K562 (cell line): ENCODE measurements at places on chromosomes 11 and 22. TPM values are rescaled to one million over a fixed set of nuclear protein-coding genes. Genes with fewer than 3 reads are reported as not detected.

Gene CYTH4
- total RNA-seq: 0.58 and 0.75 TPM in 2 replicates

Gene SYCE3
- not detected in 2 replicates for total RNA-seq

Gene OR52J3
- total RNA-seq: not detected in 2 replicates

Gene GGT5
- total RNA-seq: 0.18 and 0.81 TPM in 2 replicates

Gene KRTAP5-2
- total RNA-seq: not detected in 2 replicates

Gene ARHGAP32
- total RNA-seq: 0.18 TPM in 2 replicates

Gene ANGPTL5
- not detected in 2 replicates for total RNA-seq

Gene FBLN1
- total RNA-seq: 0.56 and 0.66 TPM in 2 replicates

DNA sequence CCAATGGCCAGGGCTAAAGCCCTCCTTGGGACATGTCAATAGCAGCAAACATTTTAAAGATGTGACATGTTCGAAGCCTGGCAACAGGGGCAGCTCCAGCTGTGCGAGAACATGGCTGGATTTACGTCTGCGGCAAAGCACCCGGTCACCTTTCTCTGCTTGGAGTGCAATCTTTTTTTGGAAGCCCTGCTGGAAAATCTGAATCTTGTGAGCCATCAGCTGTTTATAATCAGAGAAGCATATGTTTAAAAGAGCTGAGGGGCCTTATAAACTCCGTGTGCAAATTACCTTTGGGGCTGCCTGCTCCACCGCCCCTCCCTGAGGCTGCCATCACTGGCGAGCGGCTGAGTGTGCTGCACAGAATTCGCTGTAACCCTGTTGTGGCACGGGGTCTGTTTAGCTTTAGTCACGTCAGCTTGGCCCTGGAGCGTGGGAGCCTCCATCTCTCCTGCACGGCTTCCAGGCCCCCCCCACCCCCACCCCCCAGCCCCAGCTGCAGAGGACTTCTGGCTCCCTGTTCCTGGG is 9.0 kb upstream of the KCNQ1OT1 start:
- no peak overlapping the region for H3K27ac ChIP-seq
- H3K4me1 ChIP-seq: no peaks in the 10 kb centered on the region; the same call in 1 of the 3 replicates
- peaks cover 15% of the 10 kb centered on the region; the same call in 1 of the 2 replicates for H3K27me3 ChIP-seq

- H3K27me3 ChIP-seq: no peaks in the 10 kb centered on the region
- H3K36me3 ChIP-seq: peaks cover 96% of the 10 kb centered on the region
- peaks cover 7% of the 10 kb centered on the region; the same call in 1 of the 2 replicates for H3K4me1 ChIP-seq
Measured at GRCh38 chr11:72012897-72013721, 14.4 kb downstream of the IL18BP start.

- H3K36me3 ChIP-seq: peaks cover 49% of the 10 kb centered on the region; the same call in 2 of the 3 replicates
- H3K27me3 ChIP-seq: peaks cover 17% of the 10 kb centered on the region
- DNase-seq: no peak
- no peaks in the 10 kb centered on the region; the same call in 2 of the 3 replicates for H3K4me1 ChIP-seq
- no peak overlapping the region for H3K27ac ChIP-seq
- no peak overlapping the region for H3K4me3 ChIP-seq
Measured at GRCh38 chr22:19522881-19523239, 1.4 kb downstream of the CLDN5 start.

DNA sequence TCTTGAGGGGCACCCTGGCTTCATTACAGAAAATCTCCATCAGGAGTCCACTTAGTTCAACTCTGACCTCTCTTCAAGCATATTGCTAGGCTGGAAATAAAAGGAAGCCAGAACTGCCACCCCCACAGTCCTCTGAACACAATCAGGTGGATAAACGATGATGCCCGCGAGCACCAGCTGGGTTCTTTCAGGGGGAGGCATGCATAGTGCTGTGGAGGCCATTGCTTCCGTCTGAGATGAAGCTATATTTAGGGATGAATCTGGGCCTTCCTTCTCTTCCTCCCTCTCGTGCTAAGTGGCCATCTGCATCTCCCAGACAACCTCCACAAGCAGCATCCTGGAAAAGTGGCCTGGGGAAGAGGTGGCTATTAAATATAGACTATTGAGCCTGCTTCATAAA is 3.9 kb upstream of the MICAL2 start:
- H3K4me3 ChIP-seq: no peak overlapping the region
- no peak for DNase-seq
- peaks cover 21% of the 10 kb centered on the region for H3K4me1 ChIP-seq
- no peaks in the 10 kb centered on the region for H3K27me3 ChIP-seq
- H3K27ac ChIP-seq: no peak overlapping the region

DNA sequence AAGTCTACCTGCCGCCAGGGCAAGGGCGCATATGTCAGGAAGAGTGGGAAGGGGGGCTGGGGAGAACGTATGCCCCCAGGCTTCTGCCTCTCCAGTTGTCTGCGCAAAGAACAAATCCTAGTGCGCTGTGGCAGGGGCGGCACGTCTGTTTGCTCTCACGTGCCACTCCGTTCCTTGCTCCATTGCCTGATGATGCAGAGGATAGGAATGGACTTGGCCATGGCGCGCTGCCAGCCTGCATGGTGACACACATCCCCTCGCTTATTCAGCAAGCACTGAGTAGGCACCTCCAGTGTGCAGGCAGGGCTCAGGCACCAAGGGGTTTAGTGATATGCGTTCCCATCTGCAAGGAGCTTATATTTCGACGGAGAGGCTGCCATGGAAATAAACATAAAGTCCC is 45.4 kb upstream of the SLC22A12 start:
- DNase-seq: no peak
- H3K27ac ChIP-seq: no peak overlapping the region
- H3K36me3 ChIP-seq: no peaks in the 10 kb centered on the region
- H3K4me1 ChIP-seq: no peaks in the 10 kb centered on the region
- H3K27me3 ChIP-seq: peaks cover 28% of the 10 kb centered on the region

DNA sequence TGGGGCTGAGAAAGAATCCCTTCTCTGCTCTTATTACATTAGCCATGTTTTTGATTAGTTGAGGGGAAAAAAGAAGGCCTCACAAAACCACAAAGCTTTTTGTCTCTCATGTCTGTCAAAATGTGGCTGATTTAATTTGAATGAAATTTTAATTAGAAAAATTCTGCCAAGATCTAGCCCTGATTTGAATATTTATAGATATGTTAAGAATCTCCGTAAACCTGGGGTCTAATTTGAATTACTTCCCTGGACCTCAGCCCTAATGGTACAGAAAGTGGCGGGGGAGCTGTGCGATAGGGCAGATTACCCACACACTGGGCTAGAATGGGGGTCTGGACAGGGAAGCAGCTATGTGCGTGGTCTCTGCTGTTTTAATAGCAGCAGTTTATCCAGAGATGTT is 141.3 kb upstream of the TTC12 start:
- H3K27me3 ChIP-seq: peaks cover 16% of the 10 kb centered on the region
- H3K4me1 ChIP-seq: no peaks in the 10 kb centered on the region
- H3K36me3 ChIP-seq: no peaks in the 10 kb centered on the region

- H3K27me3 ChIP-seq: peaks cover 40% of the 10 kb centered on the region
- H3K4me3 ChIP-seq: no peak overlapping the region
- no peaks in the 10 kb centered on the region for H3K36me3 ChIP-seq
Measured at GRCh38 chr11:120054753-120055045, 83.2 kb downstream of the TRIM29 start.

- no peaks in the 10 kb centered on the region for H3K36me3 ChIP-seq
- DNase-seq: no peak
- no peaks in the 10 kb centered on the region for H3K4me1 ChIP-seq
- no peak overlapping the region for H3K27ac ChIP-seq
- no peak overlapping the region for H3K4me3 ChIP-seq
Measured at GRCh38 chr11:126719740-126720139, 280.8 kb downstream of the KIRREL3 start.

GRCh38 chr22:17997456-17997855 is 26.9 kb downstream of the MICAL3 start:
- no peak for DNase-seq
- H3K27ac ChIP-seq: no peak overlapping the region
- 0 out of 3 replicates have a peak, but pooled peaks cover 3% of the 10 kb centered on the region for H3K36me3 ChIP-seq
- H3K27me3 ChIP-seq: no peaks in the 10 kb centered on the region
- no peak overlapping the region for H3K4me3 ChIP-seq

DNA sequence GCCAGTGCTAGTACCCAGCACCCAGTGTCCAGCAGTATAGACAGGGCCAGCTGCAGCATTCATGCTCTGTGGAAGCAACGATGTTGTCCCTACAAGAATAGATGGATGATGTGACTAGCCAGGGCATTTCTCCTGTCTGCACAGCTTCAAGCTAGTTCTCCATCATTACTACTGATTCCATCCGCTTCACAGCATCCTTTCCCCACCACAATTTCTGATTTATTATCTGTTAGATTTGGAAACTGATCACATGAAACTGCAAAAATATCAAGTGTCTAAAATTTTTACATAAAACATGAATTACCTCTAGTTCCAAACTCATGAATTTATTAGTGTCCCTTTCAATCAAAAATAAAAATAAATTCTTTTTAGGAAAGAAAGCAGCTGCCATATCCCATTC is 138.9 kb upstream of the POU2AF2 start:
- H3K27me3 ChIP-seq: no peaks in the 10 kb centered on the region
- H3K36me3 ChIP-seq: no peaks in the 10 kb centered on the region
- no peak overlapping the region for H3K27ac ChIP-seq
- H3K4me1 ChIP-seq: no peaks in the 10 kb centered on the region

DNA sequence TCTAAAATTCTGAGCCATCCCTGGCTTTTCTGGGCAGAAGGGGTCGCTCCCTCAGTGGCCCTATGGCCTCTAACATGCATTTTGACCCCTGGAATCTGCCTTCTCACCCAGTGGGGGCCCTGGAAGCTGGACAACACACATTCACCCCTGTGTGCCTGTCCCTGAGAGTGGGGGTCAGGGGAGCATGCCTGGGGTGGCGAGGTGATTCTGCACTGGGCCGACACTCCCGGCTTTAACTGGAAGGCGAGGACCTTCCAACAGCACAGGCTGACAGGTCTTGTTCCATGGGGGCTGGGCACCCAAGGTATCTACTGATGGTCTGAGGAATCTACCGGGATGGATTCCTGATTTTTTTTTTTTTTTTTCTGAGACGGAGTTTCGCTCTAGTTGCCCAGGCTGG is 10.7 kb downstream of the PPM1F start:
- no peaks in the 10 kb centered on the region for H3K27me3 ChIP-seq
- no peak overlapping the region for H3K4me3 ChIP-seq
- peaks cover 17% of the 10 kb centered on the region for H3K4me1 ChIP-seq
- H3K36me3 ChIP-seq: peaks cover 82% of the 10 kb centered on the region

- no peaks in the 10 kb centered on the region for H3K4me1 ChIP-seq
- no peak overlapping the region for H3K4me3 ChIP-seq
- peaks cover 42% of the 10 kb centered on the region for H3K27me3 ChIP-seq
- no peak overlapping the region for H3K27ac ChIP-seq
Measured at GRCh38 chr11:113781682-113782081, 2.1 kb downstream of the CLDN25 start.

GRCh38 chr11:44564670-44565210 is 723 bp upstream of the CD82 start:
- no peaks in the 10 kb centered on the region for H3K36me3 ChIP-seq
- DNase-seq: peak; percentile 30
- no peaks in the 10 kb centered on the region for H3K27me3 ChIP-seq

- H3K4me3 ChIP-seq: no peak overlapping the region
- H3K36me3 ChIP-seq: no peaks in the 10 kb centered on the region; the same call in 2 of the 3 replicates
- no peak overlapping the region for H3K27ac ChIP-seq
- H3K27me3 ChIP-seq: no peaks in the 10 kb centered on the region
- no peaks in the 10 kb centered on the region for H3K4me1 ChIP-seq
- peak; percentile 15 for DNase-seq
Measured at GRCh38 chr22:46827136-46827780, 64.8 kb downstream of the TBC1D22A start.

GRCh38 chr11:34235189-34235588 is 122.6 kb downstream of the ABTB2 start:
- H3K27ac ChIP-seq: no peak overlapping the region
- H3K4me1 ChIP-seq: peaks cover 10% of the 10 kb centered on the region; the same call in 2 of the 3 replicates
- peaks cover 5% of the 10 kb centered on the region for H3K27me3 ChIP-seq
- H3K36me3 ChIP-seq: no peaks in the 10 kb centered on the region

DNA sequence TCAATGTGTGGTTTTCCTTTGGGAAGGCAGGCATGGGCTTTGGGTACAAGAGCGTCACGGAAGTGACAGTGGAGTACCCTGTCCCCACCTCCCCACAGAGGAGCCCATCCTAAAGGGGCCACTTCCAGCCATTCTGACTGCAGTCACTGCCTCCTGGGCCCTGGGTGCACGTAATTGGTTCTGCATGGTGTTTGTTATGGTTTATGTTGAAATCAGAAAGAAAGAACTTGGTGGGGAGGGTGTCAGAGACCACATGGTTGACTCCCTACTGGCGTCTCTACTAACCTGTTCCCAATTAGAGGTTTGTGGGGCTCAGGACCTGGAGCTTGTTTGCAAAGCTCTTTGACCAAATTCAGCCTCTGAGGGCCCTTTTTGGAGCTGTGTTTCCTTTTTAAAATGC is 40.8 kb downstream of the RIBC2 start:
- no peak overlapping the region for H3K4me3 ChIP-seq

DNA sequence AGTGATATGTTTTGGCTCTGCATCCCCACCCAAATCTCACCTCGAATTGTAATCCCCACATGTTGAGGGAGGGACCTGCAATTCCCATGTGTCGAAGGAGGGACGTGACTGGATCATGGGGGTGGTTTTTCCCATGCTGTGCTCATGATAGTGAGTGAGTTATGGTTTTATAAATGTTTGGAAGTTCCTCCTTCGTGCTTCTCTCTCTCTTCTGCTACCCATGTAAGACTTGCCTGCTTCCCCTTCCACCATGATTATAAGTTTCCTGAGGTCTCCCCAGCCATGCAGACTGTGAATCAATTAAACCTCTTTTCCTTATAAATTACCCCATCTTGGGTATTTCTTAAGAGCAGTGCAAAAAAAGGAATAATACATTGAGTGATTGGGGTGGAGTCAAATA is 7.3 kb upstream of the CEP295 start:
- no peaks in the 10 kb centered on the region for H3K4me1 ChIP-seq
- DNase-seq: no peak
- no peak overlapping the region for H3K27ac ChIP-seq

DNA sequence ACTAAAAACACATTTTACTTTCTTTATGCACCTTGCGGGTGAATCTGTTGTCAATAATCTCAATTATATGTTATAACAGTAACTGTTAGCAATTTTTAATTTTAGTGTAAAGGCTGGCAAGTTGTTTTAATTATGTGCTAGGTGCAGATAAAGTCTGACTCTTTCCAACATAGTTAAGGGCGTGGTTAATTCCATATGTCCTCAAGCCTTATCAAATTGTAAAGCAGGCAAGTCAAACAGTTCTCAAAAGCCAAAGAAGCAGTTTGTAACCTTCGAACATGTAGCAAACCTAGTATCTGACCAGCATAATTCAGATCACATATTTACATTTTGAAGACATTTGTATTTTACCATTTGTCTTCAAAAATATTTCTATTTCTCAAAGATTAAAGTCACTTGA is 29.2 kb downstream of the METTL15 start:
- DNase-seq: no peak
- H3K27me3 ChIP-seq: no peaks in the 10 kb centered on the region
- H3K27ac ChIP-seq: no peak overlapping the region
- no peaks in the 10 kb centered on the region for H3K4me1 ChIP-seq
- peaks cover 6% of the 10 kb centered on the region for H3K36me3 ChIP-seq

GRCh38 chr11:78465169-78465942 is 47.7 kb upstream of the GAB2 start:
- DNase-seq: no peak
- no peak overlapping the region for H3K4me3 ChIP-seq
- no peaks in the 10 kb centered on the region for H3K4me1 ChIP-seq
- peaks cover 32% of the 10 kb centered on the region; the same call in 2 of the 3 replicates for H3K36me3 ChIP-seq
- H3K27ac ChIP-seq: no peak overlapping the region
